Activated T-cell treated with anti-CD3 and anti-CD28 coated beads for 4 hours (primary cell): ENCODE measurements at places on chromosomes 3 and 15.

GRCh38 chr15:59197454-59197853 is 9.2 kb upstream of the LDHAL6B start:
- no peak for DNase-seq

DNA sequence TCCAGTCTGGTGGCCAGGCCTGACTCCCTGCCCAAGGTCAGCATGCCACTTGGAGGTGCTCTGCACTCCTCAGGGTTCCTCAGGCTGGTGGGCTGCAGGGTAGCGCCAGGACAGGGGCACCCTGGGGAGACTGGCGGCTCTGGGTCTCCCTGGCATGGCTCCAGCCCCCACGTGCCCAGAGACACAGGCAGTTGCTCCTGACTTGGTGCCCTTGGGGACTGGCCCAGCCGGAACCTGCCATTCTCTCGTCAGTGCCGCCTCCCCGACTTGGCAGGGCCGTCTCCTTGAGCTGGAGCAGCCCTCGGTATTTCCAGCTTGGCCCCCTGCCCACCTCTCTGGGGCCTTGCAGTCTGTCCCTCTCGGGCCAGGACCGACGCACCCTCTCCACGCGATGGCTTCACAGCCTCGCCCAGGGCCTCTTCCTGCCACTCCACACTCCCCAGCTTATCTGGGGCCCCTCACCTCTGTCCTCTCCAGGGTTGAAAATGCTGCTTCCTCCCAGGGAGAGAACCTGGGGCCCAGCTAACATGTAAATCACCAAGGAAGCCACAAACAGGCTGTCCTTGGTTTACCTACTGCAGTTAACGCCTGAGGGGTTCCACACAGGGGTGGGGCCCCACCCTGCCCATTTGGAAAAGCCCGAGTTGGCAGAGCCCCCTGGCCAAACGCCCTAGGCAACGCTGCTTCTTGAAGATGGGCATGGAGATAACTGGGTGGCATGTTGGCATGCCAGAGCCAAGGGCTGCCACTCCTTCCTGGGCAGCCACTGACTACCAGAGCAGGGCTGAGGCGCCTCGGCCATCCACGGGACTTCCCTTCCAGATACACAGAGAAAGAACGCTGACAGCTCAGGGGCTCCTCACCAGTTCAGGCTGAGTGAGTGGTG is 61.4 kb downstream of the SMAD6 start:
- no peak for DNase-seq

DNA sequence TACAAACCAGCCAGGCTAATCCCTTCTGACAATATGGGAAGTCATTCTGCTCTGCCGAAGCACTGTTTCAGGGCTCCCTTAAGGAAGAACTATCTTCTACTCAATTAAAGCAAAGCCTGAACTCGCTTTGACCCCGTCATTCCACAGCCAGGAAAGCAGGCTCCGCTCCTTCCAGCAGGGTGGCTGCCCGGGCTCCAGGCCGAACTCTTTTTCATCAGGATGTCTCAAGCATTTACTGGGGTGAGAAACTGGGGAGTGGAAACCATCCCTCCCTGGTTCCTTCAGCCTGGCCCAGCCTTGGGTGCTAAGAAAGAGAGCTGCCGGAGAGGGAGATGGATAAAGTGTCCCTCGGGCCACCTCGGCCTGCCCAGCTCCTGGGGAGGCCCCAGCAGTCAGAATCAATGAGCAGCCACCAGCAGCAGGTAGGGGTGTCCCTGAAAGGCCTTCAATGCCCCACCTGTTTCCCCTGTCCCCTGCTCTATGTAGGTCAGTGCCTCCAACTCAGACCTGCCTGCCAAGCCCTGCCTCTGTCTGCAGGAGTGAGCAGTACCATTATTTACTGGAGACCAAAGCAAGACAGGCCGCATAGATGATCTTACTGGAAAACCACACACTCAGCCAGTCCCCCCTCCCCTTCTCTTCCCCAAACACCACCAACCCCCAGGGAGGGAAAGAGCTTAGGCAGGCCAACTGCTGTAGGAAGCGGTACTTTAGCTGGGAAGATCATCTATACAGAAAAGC is 225.6 kb upstream of the TLE3 start:
- no peak for DNase-seq

DNA sequence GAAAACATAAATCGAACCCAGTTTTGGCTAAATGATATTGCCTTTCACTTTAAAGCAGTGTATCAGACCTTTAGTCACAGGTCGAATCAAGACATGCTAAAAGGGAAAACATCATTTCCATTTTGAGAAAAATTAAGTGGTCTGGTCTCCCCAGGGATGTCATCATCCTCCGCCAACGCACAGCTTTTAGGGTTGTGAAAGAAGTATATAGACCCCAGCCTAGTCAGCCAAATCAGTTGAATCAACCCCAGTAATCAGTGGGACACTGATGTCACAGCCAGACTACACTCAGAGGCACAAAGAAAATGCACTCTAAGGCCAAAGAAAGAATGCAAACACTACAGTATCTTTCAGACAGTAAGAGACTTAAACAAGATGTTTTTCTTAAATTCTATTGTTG is 187.4 kb downstream of the ZIC4 start:
- DNase-seq: no peak
